GM23338 (cell line): ENCODE measurements at places on chromosomes 2 and 18.

DNA sequence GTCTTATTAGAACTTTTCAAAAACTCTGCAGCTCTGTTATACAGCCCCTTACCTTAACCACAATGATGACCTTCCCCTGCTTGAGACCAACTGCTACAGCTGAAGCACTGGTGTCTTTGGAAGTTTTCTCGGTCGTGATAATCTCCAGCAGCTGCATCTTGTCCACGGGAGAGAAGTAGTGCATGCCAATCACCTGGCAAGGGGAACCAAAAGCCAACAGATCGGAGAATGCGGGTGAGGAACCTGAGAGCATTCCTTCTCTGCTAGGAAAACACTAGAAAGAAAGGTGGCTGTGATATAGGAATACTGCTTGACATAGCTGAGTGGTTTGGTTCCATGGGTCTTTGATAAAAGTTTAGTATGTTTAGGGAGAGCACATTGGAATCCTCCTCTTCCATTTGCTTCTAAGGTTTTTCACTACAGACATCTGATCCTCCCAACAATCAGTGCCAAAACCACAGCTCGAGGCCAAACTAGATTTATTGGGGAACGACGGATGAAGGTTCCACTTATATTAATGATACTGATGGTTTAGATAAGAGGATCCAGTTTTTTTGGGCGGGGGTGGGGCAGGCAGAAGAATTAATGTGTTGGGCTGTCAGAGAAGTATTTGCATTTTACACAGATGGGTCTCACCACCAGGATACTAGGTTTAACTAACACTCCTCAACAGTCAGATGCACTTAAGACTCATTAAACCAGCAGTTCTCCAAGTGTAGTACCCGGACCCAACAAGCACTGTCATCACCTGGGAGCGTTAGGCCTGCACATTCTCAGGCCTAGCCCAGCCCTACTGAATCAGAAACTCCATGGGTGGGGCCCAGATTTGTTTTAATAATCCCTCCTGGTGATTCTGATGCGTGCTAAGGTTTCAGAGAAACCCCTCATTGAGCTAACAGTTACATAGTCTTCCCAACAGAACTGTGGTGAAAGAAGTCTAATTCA, 22.4 kb downstream of the GAREM2 start:
- DNase-seq: no peak

GRCh38 chr2:55951533-55951932, 28.0 kb upstream of the EFEMP1 start:
- DNase-seq: no peak

- DNase-seq: peak; percentile 66
These were observed 501 bp downstream of the LPIN1 start for GRCh38 chr2:11746807-11747459.

DNA sequence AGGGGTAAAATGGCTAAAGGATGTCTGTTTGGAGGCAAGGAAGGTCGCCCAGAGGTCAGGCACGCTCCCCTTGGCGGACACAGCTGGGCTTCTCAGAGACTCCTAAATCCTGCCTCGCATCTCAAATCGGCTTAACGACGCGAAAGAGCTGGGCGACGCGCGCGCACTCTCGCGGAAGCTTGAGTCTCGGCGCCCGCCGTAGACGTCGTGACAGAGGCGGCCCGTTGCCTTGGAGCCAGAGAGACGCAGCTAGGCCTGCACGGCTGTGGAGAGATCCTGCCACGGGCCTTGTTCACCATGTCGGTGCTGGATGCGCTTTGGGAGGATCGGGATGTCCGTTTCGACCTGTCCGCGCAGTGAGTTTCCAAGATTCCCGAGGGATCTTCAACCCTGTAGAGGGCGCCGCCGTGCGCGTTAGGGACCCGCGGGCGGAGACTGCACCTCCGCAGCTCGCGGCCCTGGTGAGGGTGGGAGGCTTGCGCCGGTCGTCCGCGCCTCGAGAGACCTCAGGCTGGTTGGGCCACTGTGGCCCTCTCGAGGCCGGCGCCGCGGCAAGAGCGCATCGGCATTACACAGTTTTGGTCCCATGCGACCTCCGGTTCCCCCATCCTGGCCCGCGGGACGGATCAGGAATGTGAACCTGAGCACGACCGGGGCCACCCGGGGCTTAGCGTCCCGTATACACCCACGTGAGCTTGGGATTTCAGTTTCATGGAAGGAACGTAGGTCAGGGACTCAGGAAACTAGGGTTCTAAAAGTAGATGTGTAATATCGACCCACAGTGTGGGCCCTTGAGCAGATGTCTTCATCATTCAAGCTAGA, at the start of gene BBS5:
BBS5 (plus strand) TSS at position 238 of the 822 bp plus-strand sequence; CDS start at position 298, 60 bp downstream.
- DNase-seq: peak; percentile 78

GRCh38 chr2:232042911-232043574, 81.5 kb downstream of the DIS3L2 start:
- no peak for DNase-seq

DNA sequence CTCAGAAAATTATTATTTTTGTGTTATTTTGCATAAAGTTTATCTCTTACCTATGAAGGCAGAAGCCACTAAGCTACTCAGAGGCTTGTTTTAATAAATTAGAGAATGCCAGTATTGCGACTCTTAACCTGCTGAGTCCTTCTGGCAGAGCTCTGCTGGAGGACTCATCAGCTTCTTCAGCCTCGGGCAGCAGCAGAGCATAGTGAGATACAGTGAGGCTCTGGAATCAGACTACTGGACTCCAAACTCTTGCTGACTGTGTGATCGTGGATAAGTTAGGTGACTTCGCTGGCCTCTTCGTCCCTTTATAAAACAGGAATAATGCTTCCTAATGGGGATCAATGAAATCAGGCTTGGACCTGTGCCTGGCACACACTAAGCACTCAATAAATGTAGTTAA, 1.7 kb downstream of the PTRHD1 start:
- no peak for DNase-seq

DNA sequence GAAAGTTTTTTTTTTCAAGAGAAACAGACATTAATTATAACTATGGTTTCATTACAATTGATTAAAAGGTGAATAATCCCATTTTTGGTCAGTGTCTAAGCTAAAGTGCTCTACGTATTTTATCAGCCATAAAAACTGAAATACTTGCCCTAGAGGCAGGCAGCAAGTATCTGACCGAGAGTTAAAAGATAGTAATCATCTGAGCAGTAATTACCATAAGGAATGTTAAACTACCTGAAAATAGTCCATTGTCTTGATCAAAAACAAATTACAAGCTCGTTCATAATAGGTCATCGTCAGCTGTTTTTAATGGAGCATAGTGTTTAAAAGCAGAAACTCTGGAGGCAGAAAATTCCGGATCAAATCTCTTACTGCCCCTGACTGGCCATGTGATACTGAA, 105.7 kb upstream of the ZEB2 start:
- no peak for DNase-seq

GRCh38 chr2:30422444-30423040, 24.5 kb upstream of the LCLAT1 start:
- no peak for DNase-seq

DNA sequence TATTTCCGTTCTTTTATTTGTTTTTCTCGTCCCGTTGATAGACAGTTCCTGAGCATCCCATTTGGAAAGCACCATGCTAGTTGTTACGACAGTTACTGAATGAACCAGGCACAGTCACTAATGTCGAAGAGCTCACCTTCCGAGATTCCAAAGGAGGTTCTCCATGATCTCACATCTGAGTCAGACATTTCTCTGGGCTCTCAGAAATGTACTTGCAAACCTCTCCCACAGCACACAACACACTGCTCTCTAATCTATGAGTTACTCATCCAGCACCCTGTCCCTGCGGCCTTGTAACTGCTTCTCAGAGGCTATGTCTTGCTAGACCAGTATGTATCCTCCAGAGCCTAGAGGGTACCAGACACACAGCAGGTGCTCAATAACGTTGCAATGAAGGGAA, 174.7 kb downstream of the DNER start:
- DNase-seq: no peak

GRCh38 chr18:49767111-49768050, 46.0 kb downstream of the ACAA2 start:
- DNase-seq: no peak

DNA sequence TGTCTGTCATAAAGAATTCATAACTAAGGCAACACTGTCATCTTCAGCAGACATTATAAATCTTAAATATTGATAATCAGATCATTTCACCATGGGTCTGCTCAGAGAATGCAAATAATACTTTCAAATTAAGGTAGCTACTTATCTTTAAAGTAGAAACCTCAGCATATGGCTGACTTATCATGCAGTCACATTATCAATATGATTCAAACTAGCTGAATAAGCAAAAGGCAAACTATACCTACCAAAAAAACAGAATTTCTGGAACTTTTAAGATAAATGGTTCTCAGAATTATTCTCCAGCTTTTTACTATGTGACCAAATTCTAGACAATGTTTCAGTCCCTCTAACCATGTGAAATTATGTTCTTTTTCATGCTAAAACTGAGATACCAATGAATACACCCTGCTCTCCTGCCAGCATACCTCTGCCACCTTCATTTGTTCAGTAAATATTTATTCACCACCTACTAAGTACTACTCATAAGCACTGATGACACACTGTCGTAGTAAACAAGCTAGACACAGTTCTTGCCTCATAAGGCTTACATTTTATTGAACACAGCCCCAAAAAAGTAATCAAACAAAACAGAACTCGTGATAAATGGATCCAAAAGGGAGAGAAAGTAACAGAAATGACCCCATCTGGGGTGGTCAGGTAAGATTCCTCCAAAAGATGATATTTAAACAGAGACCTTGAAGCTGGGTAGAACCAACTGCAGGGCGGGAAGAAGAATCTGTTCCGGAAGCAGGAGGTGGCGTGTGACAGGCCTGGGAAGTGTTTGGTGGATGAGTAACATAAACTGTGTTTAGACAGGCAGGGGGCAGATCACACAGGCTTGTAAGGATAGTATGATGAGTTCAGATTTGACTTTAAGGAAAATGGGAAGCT, 17.7 kb downstream of the SPIRE1 start:
- DNase-seq: no peak

DNA sequence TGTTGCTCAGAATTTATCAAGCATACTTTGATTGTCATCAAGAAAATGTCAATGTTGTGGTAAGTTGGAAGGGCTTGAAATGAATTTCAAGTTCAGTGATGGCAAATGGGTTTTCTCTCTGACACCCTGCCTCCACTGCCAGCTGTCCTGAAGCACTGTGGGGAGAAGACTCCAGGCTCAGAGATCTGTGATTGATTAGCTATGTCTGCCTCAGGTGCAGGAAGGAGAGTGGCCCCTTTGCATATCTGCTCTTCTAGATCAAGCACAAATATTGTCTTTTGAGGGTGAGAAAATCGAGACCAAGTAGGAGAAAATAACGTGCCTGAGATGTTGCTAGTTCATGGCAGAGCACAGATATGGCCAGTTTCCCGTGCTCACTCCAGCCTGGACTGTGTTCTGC, 178.8 kb upstream of the GLI2 start:
- peak; percentile 39 for DNase-seq

- no peak for DNase-seq
These were observed 6.0 kb downstream of the GALM start for GRCh38 chr2:38671946-38672345.

- DNase-seq: no peak
These were observed 31.2 kb downstream of the GULP1 start for GRCh38 chr2:188322569-188323551.
